ENCODE measurements at places on chromosomes 13 and 19.

GRCh38 chr19:4803736-4804695 lies 12.5 kb downstream of the FEM1A start:
- DNase-seq: peak; percentile 75

DNA sequence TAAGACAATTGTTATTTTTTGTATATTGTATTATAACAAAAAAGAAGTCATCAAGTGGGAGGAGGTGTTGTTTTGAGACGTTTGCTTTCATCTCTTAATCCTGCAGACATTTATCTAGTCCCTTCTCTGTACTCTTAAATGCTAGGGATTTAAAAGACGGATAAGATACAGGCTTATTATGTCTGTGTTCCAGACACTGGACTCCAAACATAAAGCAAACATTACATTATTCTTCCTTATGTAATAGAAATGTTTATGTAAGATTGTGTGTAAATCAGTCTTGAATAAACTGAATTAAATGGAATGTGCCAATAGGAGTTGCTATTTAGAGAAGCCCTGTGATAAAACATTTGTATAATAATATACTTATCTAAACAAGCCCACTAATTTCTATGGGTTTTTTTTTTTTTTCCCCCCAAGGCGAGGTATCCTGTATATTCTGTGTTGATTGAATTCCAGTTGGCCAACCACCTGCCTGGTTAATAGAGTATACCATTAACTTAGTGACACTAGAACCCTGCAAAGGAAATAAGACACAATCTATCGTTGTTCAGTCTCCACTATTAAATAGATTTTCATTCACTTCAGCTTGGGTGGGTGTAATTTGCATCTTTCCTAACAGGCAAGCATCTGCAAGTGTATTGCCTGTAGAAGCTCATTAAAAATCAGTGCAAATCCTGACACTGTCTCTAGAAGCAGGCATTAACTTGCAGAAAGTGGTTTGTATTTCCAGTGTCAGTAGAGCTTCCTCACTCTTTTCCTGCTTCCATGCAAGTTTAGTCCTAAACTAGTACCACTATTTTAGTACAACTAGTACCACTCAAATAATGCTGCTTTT lies 69.0 kb downstream of the LRCH1 start:
- DNase-seq: no peak

DNA sequence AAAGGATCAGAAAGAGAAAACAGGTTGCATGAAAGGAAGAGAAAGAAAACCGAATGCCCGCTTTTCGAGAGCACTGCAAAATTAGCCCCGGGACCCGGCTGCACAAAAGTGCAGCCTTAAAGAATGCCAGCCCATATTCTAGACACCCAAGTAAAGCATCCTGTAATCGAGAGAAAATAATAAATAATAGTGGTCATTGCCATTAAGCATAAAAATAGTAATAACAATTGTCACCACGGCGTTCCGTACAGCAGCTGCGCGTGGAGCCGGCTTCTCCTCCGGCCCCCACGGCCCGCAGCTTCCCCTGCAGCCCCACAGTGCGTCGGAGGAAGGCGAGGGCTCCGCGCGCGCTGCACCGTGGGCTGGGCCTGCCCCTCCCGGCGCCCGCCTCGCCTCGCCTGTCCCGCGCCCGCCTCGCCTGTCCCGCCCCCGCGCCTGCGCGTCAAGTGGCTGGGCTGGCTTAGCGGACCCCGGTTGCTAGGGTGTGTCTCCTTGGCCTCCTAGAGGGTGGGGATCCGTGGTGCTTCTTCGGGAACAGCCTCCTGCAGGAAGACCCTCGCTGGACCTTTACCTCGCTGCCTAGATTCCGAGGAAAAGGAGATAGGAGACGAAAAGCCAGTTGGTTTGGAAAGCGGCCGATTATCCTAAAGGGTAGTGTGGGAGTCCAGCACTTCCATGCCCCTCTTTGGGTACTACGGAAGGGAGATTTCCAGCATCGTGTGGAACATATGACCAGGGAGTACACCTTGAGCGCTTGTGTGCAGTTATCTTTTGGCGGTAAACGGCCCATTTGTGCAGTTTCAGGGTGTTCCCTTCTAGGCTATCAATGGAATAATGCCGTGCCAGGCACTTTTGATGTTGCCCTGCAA lies at the start of gene LRRC63:
Gene LRRC63, plus strand, starts transcription at position 446 of the 869 bp plus-strand sequence. CDS start 1,107 bp downstream, outside the sequence.
- peak; percentile 81 for DNase-seq

DNA sequence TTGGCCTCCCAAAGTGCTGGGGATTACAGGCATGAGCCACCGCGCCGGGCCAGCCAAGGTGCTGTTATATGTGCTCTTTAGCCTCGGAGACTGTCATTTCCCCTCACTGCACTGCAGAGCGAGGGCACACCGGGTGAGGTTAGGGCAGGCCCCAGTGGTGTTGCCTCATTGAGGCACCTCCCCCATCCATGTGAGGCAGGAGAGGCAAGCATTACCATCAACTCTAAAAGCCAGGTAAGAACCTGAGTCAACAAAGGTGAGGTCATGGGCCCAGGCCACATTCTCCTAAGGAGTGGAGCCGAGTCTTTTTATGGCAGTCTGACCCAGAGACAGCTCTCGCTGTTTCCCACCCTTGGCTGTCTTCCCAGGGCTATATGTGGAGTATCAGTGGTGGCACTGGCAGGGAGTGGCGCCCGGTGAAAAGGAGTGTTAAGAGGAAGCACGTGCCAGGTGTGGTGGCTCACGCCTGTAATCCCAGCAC lies 10.9 kb downstream of the B3GNT8 start:
- DNase-seq: no peak

DNA sequence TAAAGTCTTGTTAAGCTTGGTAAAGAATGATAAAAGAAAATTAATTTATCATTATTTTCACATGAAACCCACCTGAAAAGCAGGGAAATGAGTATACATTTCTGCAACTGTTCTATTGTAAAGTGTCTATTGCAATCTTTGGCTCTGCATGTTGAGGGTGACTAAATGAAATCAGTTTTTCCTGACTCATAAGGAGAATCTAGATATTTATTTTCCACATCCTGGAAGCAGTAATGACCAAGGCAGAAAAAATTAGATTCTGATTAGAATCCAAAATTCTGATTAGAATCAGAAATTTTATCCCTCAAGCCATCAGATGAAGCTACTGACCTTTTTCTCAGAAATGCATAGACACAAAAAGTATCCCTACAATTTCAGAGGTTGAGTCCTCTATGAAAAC lies 178.4 kb downstream of the MYO16 start:
- no peak for DNase-seq

- DNase-seq: no peak
Observed at GRCh38 chr13:40179445-40180281, 486.8 kb downstream of the FOXO1 start.

DNA sequence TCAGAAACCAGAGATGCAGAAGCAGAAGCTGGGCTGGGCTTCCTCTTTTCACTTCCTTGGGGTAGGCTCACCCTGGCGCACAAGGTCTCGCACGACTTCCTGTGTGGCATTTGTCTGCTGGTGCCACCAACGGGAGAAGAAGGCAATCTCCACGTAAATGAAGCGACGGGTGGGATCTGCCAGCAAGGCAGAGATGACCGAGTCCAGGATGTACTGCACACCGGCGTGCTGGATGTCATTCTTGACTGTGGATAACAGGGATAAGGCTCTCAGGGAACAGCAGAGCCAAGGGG lies 1.3 kb downstream of the MAN2B1 start:
- peak; percentile 57 for DNase-seq

GRCh38 chr19:46063201-46063600 lies 22.4 kb upstream of the IGFL4 start:
- DNase-seq: no peak

GRCh38 chr13:27034678-27035111 lies 136.9 kb downstream of the USP12 start:
- DNase-seq: no peak

DNA sequence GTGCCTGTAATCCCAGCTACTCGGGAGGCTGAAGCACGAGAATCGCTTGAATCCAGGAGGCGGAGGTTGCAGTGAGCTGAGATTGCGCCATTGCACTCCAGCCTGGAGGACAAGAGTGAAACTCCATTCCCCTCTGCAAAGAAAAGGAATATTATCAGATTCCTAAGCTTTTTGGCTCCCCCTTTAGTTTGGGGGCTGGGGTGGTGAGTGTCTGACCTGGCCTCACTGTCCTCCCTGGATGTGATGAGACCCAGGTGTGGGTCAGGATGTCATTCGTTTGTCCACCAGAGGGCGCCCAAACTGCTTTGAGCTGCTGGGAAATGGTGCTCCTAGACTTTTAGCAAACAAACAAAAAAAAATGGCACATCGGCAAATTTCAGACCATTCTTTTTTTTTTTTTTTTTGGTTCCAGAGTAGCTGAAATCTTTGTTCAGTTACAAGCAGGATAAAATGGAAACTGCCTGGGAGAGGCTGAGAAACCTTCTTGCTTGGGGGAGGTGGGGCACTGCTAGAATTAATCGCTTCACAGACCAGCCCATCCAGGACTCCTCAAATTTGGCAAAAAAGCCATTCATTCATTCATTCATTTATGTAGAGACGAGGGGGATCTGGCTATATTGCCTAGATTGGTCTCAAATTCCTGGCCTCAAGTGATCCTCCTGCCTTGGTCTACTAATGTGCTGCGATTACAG lies 29.4 kb downstream of the SPC24 start:
- peak; percentile 86 for DNase-seq

DNA sequence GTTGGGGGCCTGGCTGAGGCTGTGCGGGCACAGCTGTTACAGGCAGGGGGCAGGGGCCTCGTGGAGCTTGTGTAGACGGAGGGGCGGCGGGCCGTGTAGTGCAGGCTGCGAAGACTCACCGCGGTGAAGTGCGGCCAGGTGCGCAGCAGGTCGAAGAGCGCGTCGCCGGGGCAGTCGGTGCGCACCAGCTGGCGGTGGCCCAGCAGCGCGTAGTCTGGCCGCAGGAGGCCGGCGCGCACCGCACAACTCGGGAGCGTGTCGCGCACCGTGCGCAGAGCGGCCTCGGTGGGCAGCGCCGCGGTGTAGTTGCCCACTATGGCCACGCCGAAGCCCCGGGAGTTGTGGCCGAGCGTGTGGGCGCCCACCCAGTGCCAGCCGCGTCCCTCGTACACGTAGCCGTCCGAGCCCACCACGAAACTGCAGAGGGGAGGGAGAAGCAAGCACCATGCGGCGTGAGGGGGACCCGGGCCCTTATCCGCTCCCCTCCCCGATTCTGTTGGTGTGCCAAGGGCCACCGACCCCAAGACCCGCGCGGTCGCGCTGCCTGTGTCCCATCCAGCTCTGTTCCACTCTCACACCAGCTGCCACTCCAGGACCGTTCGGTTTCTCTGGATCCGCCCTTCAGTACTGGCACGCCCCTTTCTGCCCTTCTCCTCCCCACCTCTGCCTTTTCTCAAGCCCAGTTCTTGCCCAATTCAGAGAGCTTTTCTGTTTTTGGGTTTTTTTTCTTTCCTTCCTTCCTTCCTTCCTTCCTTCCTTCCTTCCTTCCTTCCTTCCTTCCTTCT lies 5.4 kb upstream of the RASAL3 start:
- DNase-seq: no peak

- no peak for DNase-seq
Observed at GRCh38 chr13:41460930-41461329, 3.6 kb downstream of the RGCC start.

DNA sequence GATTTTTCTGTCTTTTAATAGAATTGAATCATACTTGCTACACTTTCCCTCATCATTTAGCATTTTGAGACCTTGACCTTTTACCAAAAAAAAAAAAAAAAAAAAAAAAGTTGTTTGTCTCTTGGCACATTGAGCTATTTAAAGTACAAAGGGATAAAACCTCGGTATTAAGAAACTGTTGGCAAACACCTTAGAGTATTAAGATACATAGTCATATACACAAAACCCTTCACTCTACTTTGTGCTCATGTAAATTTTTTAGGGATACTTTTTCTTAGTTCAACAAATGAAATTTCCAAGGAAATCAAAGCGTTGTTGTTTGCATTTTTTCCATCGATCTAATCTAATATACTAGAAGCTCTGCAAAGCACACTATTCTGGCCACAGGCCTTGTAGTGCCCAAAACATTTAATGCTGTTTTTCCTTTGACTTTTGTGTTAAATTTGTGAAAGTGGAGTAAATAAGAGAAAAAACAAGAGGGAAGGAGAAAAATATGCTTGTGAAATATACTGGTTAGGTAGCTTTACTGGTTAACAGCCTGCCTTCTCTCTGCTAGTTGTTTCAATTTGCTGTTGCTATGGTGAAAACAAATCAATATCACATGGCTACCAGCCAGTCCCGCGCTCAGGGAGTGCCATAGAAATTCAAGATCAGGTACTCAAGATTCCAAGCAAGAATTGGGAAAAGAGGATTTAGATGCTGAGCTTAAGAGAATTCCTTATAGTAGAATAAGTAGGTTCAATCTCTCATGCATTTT lies 2.6 kb downstream of the MBNL2 start:
- DNase-seq: peak; percentile 8

DNA sequence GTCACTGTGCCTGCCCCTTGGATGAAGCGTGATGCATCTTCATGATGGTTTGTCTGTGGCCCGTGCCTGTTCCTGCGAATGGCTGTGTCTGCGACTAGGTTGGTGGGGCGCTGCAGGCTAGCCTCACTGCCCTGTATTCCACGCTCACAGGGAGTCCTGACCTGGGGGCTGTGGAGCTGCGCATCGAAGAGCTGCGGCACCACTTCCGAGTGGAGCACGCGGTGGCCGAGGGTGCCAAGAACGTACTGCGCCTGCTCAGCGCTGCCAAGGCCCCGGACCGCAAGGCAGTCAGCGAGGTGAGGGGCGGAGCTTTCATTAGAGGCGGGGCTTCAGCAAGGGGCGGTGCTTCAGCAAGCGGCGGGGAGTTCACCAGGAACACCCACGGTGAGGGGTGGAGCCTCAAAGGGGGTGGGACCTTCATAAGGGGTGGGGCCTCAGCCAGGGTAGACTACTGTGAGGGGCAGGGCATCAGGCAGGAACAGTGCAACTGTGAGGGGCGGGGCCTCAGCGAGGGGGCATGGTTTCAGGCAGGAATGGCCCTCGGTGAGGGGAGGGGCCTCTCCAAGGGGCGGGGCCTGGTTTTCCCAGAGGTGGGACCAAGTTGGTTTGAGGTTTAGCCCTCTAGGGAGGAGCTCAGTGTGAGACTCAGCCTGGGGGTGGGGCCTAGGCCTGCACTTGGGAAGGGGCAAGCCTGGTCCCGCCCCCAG lies 17.2 kb downstream of the PKN1 start:
- peak; percentile 80 for DNase-seq

DNA sequence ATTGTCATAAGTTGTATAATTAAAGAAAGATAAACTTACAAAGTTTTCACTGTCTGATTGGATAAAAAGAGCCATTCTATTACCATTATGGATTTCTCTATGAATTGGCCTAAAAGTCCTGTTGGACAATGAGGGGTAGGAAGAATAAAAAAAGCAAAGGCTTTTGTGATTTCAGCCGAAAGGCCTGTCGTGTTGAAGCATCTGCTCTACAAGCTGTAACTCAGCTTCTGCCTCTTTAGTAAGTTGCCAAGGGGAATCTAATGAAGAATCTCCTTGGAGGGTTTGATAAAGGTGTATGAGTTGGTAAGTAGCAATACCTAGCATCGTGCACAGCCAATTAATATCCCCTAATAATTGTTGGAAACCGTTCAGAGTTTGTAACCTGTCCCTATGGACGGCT lies 25.2 kb upstream of the ERVV-1 start:
- no peak for DNase-seq

DNA sequence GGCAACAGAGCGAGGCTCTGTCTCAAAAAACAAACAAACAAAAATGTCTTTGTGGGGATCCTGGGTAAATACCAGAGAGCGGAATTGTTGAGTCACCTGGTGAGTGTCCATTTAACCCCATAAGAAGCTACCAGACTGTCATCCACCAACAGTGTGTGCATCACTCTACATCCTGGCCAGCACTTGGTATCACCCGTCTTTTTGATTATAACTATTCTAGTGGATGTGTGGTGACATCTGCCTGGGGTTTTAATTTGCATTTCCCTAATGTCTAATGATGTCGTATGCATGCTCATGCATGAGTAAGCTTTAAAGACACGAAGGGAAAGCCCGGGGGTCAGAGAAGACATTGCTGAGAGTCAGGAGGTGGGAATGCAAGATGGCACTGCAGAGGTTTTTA lies 126.7 kb upstream of the MRI1 start:
- no peak for DNase-seq
